Stimulated activated CD4-positive, alpha-beta T cell treated with anti-CD3 and anti-CD28 coated beads, Interleukin-4, amount 100 ng/mL, for 24 hours (primary cell): ENCODE measurements at places on chromosomes 5 and 9.

DNA sequence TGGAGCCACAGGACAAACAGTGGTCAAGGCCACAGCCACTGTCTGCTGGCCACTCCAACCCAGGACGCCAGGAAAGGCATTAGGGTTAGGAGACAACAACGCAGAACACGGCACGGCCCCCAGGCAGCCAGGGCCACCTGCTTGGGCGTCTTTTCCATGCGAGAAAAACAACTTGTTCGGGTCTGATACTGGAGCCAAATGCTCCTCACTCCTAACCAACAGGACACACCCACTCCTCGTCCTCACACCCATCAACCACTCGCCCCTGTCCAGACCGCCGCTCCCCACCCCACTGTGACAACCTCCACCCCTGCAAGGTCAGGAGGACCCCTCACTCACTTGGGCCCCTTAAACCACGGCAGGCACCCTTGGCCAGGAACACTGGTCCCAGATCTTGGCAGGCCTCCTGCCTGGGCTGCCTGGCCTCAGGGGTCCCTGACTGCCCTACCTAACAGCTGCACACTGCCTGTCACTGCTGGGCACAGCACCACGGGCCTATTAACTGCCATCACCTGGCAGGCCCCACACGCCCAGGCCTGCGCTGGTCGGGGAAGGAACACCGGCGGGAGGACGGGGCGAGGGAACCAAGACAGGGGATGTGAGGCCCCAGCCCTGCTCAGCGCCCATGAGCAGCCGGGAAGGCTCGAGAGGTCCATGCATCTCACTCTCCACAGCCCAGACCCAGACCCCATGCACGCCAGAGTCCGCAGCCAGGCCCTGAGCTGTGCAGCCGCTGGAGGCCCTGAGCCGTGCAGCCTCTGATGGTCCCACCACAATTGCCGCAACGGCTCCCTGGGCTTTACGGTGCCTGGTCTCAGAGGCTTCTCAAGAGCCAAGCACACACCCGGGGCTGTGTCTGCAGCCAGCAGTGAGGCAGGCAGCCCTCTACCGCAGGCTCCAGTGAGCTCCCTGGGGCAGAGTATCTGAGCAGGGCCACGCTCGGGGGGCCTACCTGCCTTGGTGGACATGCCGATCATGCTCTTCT, 13.8 kb downstream of the CLPTM1L start:
- DNase-seq: no peak

- DNase-seq: no peak
Observed at GRCh38 chr9:89869793-89870580, 265.2 kb downstream of the GADD45G start.

- DNase-seq: peak; percentile 69
Observed at GRCh38 chr5:122845229-122846050, at the start of gene SNX24. TSS of gene SNX24 (plus strand) at chr5:122845613. CDS start at chr5:122845634, 21 bp downstream.

DNA sequence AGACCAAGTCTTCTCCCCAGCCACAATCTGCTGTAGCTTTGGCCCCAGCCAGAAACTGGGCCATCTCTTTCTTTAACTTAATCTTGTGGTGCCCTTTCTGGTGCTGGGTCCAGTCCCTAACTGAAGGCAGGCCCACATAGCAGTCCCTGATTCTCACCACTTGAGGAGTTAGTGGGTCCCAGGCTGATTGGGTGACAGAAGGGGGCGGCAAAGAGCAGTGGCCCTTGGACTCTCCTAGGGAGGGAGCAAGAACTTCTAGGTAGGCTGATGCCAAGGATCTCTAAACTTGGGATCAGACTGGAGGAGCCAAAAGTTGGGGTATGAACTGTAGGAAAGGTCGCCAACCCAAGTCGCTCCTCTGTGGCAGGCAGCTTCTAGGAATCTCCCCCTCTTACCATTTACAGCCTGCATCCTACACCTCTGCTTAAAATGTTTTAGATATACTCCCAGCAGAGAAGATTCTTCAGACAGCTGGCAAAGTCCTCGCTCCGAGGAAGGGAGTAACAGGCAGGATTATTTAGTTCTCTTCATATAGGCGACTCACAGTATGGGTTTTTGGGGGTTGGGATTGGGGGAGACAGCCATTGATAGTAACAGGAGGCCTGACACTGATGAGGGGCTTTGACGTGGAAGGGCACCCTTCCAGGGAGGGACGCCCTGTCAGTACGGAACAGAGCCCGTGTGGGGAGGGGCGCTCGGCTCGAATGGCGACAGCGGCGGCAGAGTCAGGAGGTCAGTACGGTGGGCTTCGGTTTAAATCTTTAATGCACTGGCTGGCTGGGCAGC, 2.0 kb upstream of the CCL27 start:
- DNase-seq: peak; percentile 58

DNA sequence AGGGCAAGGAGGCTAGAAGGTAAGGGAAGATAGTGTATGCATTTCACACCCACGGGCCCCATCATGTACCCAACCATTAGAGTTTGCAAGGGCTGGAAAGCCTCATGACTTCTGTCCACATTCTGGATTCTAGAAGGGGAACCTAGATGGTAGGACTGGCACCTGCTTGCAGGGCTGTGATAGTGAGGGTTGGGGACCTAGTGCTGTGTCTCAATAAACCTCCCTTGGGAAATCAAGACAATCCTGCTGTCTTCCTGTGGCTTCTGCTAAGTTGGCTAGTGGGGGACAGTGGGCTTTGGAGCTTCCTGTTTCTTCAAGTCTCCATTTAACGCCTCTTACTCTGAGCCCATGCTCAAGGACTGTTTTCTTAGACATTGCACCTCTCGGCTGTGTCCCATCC, 43.6 kb upstream of the SYNPO start:
- DNase-seq: no peak

DNA sequence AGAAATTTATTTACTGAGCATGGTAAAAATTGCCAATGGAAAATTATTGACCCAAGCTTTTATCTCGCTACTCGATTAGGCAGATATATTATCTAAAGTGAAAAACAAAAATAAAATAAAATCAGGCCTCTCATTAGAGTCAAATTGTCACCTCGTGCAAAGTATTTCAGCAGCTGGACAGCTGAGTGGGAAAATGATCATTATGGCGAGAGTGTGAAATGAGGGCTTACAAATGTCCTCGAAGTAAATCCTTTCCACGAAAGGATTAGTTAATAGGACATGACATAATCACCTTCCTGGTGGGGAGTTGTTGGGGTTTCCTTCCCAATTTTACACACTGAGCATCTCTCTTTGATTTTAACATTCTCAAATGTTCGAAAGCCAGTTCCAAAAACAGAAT, 5.4 kb upstream of the DPYSL3 start:
- DNase-seq: no peak
